ENCODE measurements at places on chromosomes 6 and 20.
A peak's percentile ranks its signal among the peaks of the same experiment; 100 is the strongest.

DNA sequence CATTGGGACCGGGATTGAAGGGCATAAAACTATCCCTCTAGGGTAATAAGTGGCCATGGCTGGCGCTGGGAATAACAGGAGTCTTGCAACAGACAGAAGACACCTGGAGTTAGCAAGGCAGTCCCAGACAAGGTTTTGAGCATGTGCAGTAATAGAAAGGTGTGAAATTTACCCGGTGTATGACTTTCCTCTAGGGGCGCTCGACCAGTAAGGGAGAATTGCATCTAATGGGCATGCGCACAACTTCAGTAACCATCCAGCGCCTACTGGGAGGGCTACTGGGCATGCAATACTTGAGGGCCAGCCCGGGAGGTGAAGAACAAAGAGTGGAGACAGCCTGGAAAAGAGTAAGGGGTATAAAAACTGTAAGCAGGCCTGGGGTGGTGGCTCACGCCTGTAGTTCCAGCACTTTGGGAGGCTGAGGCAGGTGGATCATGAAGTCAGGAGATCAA, 32.7 kb downstream of the SERPINB6 start:
- ATAC-seq, result no peak

GRCh38 chr6:35370124-35370741, 27.9 kb downstream of the PPARD start:
- peak; percentile 71 for ATAC-seq

DNA sequence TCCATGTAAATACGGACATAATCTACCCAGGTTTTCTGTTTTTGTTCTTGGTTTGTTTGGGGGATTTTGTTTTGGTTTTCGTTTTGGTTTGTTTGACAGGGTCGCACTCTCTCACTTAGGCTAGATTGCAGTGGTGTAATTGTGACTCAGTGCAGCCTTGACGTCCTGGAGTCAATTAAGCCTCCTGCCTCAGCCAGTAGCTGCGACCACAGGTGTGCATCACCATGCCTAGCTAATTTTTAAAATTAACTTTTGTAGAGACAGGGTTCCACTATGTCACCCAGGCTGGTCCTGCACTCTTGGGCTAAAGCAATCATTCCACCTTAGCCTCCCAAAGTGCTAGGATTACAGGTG, 37.8 kb upstream of the EYA4 start:
- no peak for ATAC-seq

GRCh38 chr6:47034926-47035325, 7.2 kb downstream of the ADGRF1 start:
- ATAC-seq, result no peak

DNA sequence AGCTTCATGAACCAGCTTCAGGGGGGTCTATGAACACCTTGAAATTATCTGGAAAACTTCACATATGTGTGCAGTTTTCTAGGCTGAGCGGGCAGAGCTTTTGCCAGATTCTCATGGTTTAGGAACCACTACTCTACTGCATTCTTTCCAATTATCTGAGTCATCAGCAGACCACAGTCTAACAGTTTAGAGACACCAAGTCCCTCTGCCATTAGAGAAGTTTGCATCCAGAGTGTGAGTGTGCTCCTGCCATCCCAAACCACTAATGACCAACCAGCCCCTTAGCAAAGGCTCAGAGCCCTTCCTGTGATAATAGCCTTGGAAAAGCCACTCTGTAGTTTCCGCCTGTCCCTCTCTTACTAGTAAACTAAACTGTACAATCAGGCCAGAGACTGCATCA, 96.8 kb downstream of the PHACTR1 start:
- no peak for ATAC-seq

DNA sequence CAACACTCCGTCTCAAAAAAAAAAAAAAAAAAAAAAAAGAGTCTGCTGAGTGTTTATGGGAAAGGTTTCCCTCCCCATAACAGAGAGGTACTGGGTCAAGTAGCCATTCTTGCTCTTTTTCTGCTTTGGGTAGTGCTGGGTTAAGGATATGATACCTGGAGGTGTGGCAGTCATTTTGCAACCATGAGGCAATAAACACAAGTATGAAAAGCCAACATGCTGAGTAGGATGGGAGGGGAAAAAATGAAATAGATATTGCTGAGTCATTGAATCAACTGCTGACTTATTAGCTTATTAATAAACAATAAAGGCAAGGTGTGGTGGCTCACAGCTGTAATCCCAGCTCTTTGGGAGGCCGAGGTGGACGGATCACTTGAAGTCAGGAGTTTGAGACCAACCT, 2.3 kb upstream of the TOMM34 start:
- no peak for ATAC-seq

- no peak for ATAC-seq
Observed at GRCh38 chr6:23537828-23538227, 588.2 kb upstream of the NRSN1 start.

- ATAC-seq, result no peak
Observed at GRCh38 chr20:63080811-63081210, 74.0 kb upstream of the BHLHE23 start.

DNA sequence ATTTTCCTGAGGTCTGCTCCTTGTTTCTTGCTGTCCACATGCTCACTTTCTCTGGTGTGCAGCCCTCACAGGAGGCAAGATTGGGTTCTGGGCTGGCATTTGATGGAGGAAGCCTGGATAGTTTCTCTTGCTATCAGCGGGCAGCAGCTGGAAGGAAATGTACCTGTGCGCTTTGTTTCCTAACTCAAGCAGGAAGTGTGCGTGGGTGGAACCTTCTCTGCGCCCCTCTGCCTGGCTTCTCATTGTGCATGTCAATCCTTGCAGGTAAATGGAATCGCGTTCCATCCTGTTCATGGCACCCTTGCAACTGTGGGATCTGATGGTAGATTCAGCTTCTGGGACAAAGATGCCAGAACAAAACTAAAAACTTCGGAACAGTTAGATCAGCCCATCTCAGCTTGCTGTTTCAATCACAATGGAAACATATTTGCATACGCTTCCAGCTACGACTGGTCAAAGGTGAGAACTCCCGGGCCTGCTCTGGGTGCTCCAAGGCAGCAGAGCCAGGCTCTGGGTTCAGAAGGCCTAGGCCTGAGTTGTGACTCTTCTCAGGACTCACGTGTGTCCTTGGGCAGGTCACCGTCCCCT, 16.8 kb upstream of the RBM38 start:
- ATAC-seq, result no peak

DNA sequence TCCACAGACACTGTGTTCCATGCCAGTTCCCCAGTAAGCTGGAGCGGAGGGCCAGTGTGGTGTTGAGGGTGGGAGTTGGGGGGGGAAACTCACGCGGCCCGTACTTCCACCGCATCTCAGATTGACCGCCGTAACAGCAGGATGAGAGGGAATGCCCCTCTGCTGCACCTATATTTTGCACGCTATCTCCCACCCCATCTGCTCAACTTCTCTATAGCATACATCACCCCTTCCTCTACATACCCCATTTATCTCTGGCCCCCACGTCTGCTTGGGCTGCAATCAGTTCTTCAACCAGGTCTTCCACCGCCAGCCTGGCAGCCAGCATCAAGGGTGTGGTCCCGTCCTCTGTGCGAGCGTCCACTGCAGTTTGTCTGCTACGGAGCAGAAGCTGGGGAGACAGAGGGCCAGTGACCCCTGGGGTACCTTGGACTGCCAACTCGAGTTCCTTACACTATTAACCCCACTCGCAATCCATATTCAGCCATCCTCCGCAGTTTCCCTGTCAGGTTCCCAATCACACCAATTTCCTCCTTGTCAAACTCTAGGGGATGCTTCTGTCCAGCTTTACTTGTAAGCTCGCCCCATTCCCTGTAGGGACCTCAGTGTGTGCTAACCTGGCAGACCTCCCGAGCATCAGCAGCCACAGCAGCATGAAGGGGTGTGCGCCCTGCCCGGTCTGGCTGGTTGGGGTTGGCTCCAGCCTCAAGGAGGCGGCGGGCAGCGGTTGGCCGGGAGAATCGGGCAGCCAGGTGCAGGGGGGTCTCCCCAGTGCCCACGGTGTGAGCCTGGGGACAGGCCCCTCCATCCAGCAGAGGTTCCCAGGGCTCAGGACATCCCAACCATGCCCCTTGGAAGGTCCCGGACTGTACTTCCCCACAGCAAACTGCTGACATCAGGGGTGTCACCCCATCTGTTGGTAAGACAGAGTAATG, 4.5 kb upstream of the GPSM3 start:
- ATAC-seq, result no peak

DNA sequence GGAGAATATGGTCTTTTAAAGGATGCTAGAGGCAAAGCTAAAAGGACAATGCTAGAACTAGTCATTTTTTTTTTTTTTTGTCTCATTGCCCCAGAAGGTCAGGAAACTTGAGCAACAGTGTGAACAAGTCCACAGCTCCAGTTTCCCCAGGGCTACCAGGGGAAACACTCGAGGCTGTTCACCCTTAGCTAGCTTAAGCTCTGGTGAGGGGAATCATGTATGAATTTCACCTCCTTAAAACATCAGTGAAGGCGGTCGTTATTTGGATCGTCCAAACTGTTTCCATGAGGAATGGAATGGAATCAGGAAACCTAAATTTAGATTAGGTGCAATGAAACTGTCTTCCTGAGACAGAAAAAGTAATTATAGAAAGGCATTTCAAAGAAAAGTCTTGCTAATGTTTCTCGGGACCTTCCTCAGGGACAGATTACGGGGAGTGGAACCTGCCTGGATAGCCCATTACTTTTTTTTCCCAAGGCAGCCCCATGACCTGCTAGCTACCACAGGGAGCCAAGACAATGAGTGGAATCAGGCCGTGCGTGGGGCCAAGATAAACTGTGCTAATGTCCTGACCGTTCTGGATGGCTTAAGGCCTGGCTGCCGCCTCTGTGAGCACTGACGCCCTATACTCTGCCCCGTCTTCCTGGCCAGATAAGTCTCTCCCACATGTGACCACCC, 164.8 kb upstream of the SGK1 start:
- ATAC-seq, result no peak

GRCh38 chr6:106162921-106163320, 76.8 kb downstream of the PRDM1 start:
- ATAC-seq, result no peak

DNA sequence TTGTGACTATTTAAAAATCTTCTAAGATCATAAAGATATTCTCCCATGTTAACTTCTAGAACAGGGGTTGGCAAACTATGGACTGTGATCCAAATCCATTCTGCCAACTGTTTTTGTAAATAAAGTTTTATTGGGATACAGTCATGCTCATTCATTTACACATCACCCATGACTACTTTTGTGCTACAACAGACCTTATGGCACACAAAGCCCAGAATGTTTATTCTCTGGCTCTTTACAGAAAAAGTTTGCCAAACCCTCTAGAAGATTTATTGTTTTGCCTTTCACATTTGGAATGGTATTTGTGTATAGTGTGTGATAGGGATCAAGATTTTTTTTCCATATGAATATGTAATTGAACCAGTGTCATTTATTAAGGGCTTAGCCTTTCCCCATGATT, 341.7 kb downstream of the CD83 start:
- no peak for ATAC-seq

- no peak for ATAC-seq
Observed at GRCh38 chr6:23045280-23045679, 475.9 kb downstream of the HDGFL1 start.

- no peak for ATAC-seq
Observed at GRCh38 chr6:41659935-41660334, 21.7 kb downstream of the MDFI start.

DNA sequence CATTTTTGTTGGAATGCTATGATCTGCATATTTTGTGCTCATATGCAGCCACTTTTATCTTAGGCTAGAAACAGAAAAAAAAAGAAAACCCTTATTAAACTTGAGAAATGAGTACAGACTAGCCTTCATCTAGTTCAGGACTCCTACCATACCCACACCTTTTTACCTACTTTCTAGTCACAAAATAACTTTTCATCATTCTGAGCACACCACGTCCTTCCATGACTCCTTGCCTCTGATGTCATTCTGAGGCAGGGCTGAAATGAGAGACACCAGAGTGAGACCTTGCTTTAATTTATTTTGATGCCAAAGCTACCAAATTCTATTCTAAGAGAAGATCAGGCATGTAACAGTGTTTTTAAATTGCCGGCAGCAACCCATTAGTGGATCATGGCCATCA, 38.8 kb downstream of the SNX3 start:
- peak; percentile 69 for ATAC-seq

GRCh38 chr6:142940487-142940886, 4.5 kb downstream of the HIVEP2 start:
- no peak for ATAC-seq

GRCh38 chr6:128806261-128806660, 76.7 kb upstream of the LAMA2 start:
- ATAC-seq, result no peak

DNA sequence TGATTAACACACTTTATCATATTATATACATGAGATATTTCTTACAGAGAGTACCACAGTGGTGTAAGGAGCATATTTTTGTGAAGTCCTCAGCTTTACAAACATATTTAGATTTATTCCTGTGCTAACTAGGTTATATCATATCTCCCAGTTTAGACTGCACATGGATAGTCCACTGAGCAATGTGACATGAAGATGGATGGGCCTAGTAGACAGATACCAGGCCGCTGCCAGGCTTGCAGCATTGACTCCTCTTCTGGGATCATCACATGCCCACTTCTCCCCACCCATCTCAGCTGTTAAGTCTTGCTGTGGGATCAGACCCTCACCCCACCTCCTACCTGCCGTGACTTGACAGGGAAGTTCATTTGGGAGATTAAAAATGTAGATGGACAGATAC, 95.8 kb downstream of the SLX4IP start:
- ATAC-seq, result no peak

DNA sequence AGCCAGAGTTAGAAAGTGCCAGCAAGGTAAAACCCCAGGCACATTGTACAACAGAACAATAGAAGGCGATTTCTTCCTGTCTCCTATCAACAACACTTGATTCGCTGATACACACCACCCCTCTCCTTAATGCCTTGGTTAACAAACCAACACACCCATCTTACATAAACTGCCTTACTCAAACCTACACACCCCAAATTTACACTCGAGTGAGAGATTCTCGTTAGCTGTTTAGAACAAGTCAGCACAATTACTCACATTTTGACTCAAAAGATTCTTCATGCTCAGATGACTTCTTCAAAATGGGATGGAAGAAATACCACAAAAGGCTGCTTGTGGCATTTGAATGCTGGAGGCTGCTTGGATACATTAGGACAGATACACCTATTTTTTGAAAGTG, 80.0 kb upstream of the FOXQ1 start:
- no peak for ATAC-seq

- ATAC-seq, result no peak
Observed at GRCh38 chr6:3571836-3572235, 115.0 kb upstream of the SLC22A23 start.

GRCh38 chr6:74117113-74117512, 421.1 kb downstream of the CD109 start:
- no peak for ATAC-seq
